ENCODE measurements at places on chromosomes 2 and 18. TPM values are rescaled to one million over a fixed set of nuclear protein-coding genes. Genes with fewer than 3 reads are reported as not detected.

- H3K27me3 ChIP-seq: no peaks in the 10 kb centered on the region
- H3K27ac ChIP-seq: no peak overlapping the region
- DNase-seq: no peak
- H3K4me1 ChIP-seq: peaks cover 4% of the 10 kb centered on the region
Measured at GRCh38 chr18:3061581-3062312, 48.8 kb upstream of the LPIN2 start.

- no peak overlapping the region for H3K4me3 ChIP-seq
- DNase-seq: no peak
- H3K27me3 ChIP-seq: no peaks in the 10 kb centered on the region
Measured at GRCh38 chr18:40553029-40553428, 1402.0 kb upstream of the PIK3C3 start.

The C2orf80 gene
- total RNA-seq: not detected

DNA sequence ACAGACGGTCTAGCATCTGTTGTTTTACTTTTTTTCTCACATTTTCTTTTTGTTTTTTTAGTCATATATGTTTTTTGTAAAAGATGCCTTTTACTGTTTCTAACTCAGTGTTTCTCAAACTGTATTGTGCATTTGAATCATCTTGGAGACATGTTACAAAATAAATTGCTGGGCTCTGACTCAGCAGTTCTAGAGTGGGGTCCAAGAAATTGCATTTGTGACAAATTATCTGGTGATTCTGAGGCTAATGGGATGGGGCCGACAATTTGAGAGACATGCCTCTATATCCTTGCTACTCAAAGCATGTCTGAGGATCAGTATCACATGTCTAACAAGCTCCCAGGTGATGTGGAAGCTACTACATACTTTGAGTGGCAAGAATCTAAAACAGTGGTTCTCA is 478.8 kb downstream of the PLCL1 start:
- no peak overlapping the region for H3K4me3 ChIP-seq
- no peaks in the 10 kb centered on the region for H3K27me3 ChIP-seq
- H3K4me1 ChIP-seq: no peaks in the 10 kb centered on the region
- no peaks in the 10 kb centered on the region for H3K36me3 ChIP-seq

- no peak overlapping the region for H3K27ac ChIP-seq
- no peak overlapping the region for H3K4me3 ChIP-seq
- H3K36me3 ChIP-seq: no peaks in the 10 kb centered on the region
Measured at GRCh38 chr2:170218456-170218855, 40.5 kb downstream of the MYO3B start.

The POTEI gene
- not detected for total RNA-seq

- DNase-seq: no peak
- no peak overlapping the region for H3K4me3 ChIP-seq
- H3K27me3 ChIP-seq: no peaks in the 10 kb centered on the region
- no peaks in the 10 kb centered on the region for H3K4me1 ChIP-seq
Measured at GRCh38 chr18:32262092-32262491, 72.3 kb downstream of the MEP1B start.

DNA sequence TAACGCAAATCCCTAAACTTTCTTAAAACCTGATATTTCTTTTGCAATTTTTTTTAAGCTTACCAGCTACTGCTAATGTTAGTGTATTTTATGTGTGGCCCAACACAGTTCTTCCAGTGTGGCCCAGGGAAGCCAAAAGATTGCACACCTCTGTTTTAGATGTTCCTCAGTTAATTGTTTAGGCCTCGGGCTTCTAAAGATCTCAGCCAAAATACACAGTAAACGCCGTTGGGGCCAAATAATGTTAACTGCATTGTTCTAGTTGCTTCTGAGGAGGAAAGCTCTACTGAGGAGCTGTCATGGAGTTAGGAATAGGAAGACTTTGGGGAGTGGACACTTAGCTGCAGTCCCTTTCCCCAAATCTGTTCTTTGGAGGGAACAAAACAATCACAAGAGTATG is 2.0 kb downstream of the HSPE1 start:
- H3K27ac ChIP-seq: no peak overlapping the region
- no peak overlapping the region for H3K4me3 ChIP-seq
- DNase-seq: no peak
- peaks cover 16% of the 10 kb centered on the region for H3K4me1 ChIP-seq
- no peaks in the 10 kb centered on the region for H3K27me3 ChIP-seq
- H3K36me3 ChIP-seq: peaks cover 30% of the 10 kb centered on the region

DNA sequence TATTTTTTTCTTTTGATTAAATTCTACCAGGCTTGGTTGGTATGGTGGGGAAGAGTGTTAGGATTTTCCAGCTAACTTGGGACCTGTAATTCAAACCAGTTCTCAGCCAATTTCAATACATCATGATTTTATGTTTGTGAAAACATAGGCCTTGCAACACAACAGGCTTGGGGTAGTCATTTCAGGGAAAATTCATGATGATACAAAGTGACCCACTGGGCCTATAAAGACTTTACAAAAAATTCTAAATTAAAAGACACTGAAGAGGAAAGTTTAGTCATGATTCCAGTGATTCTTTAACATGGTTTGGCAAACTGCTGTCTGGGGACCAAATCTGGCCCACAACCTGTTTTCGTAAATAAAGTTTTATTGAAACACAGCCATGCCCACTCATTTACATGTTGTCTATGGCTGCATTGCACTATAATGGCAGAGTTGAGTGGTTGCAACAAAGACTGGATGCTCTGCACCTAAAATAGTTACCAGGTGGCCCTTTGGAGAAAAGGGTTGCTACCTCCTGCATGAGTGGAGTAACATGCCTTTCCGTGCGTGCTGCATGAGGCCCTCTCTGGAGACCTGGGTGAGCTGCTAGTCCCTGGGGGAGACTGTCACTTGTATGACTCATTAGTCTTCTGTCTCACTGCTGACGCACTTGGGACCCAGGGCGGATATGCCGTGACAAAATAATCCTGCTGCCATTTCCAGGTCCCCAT is 73.6 kb downstream of the NPAS2 start:
- no peak overlapping the region for H3K4me3 ChIP-seq
- H3K27ac ChIP-seq: no peak overlapping the region
- no peaks in the 10 kb centered on the region for H3K36me3 ChIP-seq
- H3K4me1 ChIP-seq: no peaks in the 10 kb centered on the region

DNA sequence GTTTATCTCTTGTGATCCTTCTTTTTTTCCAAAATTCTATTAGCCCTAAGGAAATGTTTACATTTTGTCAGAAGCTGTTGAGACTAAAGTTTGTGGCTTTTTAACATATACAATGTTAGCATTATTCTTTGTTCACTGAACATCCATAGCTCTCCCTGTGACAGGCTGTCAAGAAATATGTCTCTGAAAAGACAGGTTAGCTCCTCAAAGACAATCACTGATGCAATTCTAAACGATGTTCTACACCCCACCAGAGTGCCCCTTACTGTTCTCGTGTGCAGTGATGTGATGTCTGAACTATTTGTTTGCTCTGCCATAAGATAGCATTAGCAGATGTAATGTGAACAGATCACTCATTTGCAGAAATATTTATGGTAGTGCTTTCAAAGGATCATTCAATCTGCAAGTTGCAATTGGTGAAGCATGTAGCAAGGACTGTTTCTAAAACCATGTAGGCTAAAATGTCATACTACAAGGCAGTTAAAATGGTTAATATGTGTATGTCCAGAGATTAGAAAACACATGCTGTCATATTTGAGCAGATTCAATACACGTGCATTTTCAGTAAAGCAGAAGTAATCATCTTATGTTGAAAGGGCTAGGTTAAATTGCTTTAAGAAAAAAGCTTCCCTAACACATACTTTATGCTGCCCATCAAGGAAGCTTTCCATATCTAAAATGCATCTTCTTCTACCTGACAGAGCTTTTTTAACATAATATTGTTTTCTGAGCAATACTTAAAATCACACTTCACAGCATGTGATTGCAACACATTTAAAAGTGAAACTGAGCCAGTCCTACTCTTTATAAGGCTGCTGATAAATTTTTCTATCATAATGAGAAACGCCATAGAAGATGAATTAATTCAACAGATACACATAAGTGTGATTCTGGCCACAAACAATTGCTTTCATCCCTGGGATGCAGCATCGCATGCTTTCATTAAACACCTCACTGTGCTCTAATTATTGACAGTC is 285.7 kb upstream of the UBE2E3 start:
- no peaks in the 10 kb centered on the region for H3K36me3 ChIP-seq
- DNase-seq: peak; percentile 14
- no peak overlapping the region for H3K4me3 ChIP-seq
- no peaks in the 10 kb centered on the region for H3K27me3 ChIP-seq
- H3K27ac ChIP-seq: no peak overlapping the region
- no peaks in the 10 kb centered on the region for H3K4me1 ChIP-seq
